BE2C (cell line): ENCODE measurements at places on chromosomes 16 and 17.

- DNase-seq = no peak
Measured at GRCh38 chr17:11506635-11507034, 91.6 kb upstream of the DNAH9 start.

GRCh38 chr16:29726845-29727377, 18.9 kb downstream of the C16orf54 start:
- no peak for DNase-seq

- DNase-seq = no peak
Measured at GRCh38 chr16:20352615-20353014, at the start of gene UMOD. Gene UMOD (minus strand): TSS chr16:20352715. CDS start chr16:20350737, 1,978 bp downstream.

DNA sequence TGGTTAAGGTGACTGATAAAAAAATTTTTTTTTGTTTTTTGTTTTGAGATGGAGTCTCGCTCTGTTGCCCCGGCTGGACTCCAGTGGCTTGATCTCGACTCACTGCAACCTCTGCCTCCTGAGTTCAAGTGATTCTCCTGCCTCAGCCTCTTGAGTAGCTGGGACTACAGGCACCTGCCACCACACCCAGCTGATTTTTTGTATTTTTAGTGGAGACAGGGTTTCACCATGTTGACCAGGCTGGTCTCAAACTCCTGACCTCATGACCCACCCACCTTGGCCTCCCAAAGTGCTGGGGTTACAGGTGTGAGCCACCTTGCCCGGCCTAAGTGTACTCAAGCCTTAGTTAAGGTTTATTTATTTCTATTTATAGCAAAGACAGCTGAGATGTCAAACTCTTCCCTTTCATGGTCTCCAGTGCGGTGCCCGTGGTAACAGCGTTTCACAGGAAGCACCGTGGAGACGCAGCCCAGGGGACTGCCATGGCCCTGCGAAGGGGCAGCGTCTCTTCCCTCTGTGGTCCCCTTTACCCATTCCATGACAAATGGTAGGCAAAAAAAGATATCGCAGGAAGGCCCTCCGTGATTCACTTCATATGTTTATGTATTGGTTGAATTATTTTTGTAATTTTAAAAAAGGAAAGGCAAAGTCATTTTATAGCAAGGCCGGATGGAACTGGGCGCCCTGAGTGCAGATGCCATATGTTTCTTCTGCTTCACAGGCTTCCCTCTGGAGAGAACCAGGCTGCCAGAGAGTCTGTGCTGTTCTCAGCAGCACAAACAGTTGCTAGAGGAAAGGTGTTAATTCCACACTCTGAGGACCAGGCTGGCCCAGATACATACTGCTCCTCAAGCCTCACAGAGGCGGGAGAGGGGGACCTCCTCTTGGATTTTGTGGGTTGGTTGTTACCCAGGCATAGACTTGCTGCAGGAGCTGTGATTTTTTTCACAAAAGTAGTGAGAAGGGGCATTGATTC, 29.2 kb downstream of the DDX19A start:
- no peak for DNase-seq

GRCh38 chr17:5719976-5720375, 135.7 kb upstream of the NLRP1 start:
- DNase-seq = no peak

GRCh38 chr17:39548494-39549225, 59.1 kb downstream of the NEUROD2 start:
- no peak for DNase-seq

DNA sequence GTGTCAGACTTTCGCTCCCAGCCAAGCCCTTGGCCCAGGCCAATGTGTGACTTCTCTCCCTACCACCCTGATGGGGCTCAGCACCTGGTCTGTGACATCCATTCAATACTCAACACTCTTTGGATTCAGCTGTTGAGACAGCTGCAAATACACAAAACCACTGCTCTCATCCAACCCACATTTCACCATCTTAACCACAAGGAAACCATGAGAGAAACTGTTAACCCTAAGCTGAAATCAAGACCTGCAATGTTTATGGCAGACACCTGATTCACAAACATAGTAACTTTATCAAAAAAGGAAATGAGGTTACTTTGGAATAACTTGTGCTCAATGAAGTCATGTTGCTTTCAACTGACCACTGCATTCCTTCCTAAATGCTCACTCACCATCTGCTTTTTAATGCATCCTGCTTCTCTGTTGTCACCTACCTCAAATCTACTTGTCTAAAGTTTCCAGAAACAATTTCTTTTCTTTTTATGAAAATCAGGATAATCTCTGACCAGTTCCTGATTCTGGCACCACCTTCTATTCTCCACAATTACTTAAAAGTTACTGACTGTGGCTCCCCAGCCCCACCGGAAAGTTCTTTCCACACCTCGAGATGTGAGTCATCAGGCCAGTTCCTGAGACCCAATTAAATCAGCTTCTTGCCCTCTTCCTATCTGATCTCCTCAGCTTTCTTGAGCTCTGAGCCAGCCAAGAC, 88.2 kb downstream of the NOG start:
- DNase-seq = no peak

DNA sequence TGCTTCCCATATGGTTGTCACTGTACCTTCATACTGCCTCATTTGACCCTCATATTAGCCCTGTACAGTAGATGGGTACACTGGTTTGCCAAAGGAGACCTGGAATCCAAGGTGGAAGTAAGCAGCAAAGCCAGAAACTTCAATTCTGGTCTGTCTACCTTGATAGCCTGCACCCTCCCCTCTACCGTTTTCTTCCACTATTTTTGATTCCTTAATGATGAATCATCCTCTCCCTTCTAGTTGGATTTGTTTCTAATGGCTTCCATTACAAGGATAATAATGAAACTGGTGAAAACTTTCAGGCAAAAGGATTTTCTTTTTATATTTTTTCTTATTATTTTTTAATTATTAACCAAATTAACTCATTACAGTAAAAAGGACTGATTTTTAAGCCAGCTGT, 17.3 kb downstream of the TAC4 start:
- no peak for DNase-seq

GRCh38 chr17:76805319-76805718, 62.9 kb upstream of the MGAT5B start:
- no peak for DNase-seq

GRCh38 chr17:57045868-57046704, 39.0 kb upstream of the AKAP1 start:
- peak; percentile 8 for DNase-seq

GRCh38 chr17:46121841-46122485, 71.3 kb downstream of the KANSL1 start:
- DNase-seq = no peak

DNA sequence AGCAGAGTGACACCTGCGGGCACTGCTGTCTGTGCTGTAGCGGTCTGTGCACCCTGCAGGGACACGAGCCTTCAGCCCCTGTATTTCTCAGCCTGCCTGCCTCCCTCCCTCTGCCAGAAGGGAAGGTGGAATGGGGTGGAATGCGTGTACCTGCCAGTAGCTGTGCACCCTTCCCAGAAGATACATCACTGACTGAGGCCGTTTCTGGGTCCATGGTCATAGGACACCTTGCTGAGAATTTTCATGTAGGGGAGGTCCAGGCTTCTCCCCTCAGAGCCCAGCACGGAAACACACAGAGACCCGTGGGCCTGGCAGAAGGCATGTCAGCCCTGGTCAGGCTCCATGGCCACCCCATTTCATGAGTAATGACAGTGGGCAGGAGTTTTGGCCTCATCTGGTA, 16.5 kb downstream of the DBNDD1 start:
- no peak for DNase-seq

DNA sequence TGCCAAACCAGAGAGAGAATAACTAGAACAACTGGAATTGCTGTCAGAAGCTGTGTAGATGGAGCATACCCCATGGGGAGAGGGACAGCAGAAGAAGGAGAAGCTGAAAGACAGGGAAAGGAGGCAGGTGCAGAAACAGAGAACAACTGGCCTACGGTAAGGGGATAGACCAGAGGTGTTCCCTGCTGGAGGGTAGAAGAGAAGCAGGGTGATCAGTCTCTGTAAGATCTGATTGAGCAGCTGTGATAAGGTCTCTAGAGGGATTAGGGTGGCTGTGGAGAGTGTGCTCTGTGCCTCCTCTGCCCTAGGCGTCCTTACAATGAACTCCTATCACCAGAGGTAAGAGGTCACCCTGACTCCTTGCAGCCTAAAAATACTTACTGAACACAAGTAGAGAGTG, 30.4 kb upstream of the HS3ST3B1 start:
- no peak for DNase-seq

DNA sequence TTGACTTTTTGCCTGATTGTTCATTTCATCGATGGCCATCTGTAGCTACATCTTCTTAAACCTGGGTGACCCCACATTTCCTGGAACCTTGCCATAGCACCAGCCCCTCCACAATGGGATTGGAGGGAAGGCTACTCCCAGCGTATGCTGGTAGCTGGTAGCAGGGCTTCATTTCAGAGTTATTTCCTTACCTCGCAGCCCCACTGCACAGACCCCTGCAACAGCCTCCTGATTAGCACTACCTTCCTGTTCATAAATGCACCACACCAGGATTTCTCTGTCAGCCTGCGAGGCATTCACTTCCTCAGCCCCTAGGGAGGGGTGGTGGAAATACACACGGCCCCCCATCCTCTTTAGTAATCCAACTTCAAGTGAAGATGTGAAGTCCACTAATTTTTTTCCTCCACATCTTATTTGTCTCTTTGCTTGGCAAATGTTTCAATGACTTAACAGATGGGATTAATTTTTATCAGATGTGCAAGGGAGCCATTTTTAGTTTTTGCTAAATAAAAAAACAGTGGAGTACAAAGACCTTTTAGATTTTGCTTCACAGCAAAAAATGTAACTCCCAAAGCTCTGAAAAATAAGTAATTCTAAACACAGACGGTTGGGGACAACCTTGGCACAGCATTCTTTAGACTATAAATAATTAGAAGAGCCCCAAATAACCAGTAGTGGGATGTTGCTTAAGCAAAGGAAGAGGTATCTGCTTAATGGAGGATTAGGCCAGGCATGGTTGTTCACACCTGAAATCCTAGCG, 76.6 kb downstream of the CLEC16A start:
- peak; percentile 31 for DNase-seq
